ENCODE measurements at places on chromosomes 7 and 10.

- no peak for DNase-seq
Observed at GRCh38 chr10:127279334-127279774, 83.0 kb upstream of the INSYN2A start.

DNA sequence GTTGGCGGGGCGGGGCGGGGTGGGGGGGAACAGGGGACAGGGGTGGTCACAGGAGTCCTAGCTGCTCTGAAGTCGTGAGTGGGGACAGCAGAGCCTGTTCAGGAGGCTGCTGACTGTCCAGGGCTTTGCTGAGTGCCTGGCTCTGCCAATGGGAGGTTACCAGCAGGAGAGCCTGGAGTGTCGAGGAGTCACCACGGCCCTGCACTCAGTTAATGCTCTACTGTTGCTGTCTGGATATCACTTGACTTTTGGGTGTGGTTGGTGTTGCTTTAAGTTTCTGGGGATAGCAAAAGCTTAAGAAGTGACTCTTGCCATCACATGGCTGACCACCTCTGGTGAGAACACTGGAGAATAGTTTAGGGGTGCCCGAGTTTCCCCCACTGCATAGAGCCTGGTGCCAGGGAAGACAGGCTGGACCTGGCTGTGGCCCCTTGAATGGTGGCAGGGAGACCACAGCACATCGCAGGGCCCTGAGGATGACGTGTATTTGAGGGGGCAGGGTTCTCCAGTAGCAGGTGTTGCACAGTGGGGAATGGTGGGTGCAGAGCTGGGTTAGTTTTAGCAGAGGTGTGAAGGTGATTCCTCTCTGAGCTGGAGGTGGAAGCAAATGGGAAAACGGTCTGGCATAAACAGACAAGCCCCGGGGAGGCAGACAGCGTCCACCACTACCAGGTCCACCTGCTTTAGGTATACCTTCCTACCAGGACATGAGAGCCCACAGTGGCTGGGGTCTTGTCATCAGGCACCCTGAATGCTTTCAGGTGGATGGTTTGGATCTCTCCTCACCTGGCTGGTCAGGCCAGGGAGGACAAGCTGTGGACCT, 54.2 kb upstream of the CAMK2B start:
- no peak for DNase-seq

DNA sequence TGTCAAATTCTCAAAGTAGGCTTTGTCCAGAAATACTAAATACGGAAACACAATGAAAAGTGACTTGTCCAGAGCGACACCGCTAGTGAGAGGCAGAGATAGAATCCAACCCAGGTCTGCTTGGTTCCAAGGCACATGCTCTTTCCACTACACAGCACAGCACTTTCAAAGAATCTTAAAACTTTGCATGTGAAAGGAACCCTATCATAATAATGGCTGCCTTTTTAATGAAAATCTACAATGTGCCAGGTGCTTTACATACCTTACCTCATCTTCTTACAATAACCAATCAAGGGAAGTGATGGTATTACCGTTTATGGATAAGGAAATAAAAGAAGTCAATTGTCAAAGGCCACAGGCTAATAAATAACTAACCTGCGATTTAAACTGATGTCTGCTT, 2.6 kb downstream of the CHCHD3 start:
- no peak for DNase-seq

DNA sequence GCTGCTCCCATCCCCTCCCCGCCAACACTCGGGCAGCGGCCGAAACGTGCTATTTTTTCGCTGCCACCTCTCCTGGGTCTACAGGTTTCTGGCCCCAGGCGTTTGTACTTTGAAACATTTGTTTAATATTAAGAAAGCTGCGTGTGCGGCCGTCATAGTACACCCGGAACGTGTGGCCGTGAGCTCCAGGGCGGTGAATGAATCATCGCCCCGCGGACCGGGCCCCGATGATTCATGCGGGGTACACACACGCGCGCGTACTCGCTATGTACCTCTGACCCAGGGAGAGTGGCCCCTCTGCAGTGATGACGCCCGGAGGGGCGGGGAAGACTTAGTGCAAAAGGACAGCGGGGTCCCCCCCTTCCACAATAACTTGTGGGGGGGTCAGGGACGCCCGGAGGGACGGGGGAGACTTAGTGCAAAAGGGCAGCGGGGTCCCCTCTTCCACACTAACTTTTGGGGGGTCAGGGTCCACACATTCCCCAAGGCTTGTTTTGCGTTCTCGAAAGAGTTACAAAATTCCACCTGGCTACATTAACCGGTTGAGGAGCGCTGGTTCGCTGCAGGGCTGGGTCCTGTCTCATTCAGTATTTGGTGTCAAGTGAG, 56.5 kb upstream of the PCGF5 start:
- peak; percentile 89 for DNase-seq

DNA sequence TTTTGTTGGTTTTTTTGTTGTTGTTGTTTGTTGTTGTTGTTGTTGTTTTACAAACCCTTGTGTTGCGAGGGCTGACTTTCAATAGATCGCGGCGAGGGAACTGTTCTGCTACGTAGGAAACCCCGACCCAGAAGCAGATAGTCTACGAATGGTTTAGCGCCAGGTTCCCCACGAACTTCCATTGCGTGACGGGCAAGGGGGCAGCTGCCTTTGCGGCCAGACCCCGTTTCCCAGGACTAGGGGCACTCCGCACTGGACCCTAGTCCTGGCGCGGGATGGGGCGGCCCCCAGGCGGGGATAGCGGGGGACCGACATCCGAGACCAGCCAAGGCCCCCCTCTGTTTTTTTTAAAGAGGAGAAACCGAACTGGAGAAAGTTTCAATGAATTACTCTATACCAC, 119.6 kb downstream of the LRRTM3 start:
- no peak for DNase-seq

DNA sequence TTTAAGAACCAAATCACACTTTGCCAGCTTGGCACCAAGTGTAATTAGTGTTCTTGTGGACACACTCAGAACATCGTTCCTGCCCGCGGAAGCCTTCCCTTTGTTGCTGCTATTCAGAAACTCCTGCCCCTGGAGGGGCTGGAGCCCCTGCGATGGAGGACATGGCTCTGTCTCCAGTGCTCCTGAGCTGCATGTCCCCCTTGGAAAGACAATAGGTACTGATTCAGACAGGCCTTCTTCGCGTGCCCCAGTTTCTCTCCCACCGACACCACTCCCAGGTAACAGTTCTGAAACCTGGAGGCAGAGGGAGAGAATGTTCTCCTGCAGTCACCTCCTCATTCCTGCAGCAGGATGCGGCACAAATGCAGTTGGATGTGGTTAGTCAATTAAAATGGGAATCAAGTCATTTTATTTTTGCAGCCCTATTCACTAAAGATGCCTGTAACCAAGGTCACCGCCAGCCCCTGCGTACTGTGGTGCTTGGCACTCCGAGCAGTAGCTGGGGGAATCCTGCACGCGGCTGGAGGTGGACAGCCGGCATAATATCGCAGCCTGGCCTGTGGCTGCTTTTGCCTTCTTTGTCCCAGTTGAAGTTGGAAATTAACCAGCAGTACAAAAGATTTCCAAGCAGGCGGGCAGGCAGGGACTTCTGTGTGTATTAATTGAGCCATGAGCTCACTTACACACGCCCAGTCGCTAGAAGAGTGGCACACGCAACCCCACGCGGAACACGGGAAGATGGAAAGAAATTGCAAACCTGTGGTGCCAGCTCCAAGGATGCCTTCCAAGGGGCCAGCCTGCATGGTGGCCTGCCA, 205.7 kb downstream of the EBF3 start:
- DNase-seq = peak; percentile 32

DNA sequence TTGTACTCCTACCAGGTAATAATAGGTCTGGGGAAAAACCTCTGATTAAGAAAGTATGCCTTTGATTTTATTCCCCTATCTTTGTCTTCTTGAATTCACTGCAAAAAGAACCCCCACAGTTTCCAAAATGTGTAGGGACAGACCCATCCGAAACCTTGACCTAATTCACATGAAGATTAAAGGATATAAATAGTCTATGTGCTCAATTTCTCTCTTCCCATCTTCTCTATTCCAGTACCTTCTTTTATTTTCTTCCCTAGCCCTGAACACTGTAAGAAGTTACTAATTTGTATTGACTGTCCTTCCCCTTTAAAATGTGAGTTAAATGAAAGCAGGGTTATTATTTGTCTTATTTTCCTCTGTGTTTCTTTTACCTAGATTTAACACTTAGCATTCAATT, 135.3 kb downstream of the HBP1 start:
- no peak for DNase-seq

DNA sequence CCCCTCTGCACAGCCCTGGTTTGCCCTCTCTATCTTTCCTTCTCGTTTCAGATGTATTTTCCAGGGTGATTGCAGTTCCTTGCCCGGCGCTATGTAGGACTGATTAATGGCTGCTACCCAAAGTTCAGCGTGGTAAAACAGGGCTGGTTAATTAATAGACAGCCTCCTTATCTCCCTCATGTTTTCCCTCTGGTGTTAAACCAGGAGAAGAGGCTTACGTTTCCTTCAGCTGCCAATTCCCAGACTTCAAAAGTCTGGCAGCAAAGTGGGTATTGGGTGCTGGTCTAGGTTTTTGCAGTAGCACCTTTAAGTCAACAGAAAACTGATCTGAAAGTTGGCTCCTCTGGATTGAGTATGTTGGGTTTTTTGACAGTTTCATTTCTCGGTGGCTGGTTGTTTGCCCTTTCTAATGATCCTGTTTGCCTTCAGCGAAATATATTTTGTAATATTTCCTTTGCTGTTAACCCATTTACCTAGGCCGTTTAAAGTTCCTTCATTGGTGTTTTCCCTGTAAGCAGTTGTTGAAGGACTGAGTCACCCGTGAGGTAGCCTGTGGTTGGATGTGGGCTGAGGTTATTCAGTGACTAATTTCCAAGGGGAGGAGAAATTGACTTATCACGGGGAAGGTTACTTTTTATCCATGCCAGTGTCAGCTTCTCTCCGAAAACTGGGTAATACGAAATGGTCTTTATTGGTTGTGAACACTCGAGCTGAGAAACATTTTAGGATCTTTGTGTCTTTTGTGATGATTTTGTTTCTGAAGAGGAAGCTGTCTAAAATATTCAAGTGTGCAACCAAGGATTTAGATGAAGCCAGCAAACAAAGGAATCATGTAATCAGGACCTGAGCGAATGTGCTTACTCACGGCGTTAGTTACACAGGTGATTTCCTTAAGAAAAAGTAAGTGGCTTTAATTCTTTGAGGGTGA, 257.2 kb downstream of the KIAA1217 start:
- DNase-seq = no peak

DNA sequence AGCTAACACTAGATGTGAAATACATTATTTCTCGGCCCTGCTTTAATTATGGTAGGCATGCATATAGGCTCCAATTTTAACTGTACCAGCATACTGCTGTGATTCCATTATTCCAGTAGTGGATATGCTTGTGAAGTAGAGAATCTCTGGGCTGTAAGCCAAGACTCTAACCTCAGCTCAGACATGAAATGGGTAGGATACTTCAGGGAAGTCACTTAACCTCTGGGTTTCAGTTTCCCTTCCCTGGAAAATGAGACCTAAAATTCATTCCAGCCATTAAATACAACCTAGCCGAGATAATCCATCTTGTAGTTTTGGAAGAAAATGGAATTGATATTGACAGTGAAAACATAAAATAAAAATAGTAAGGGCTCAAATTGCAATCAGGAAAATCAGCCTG, 59.6 kb upstream of the TRIL start:
- no peak for DNase-seq

DNA sequence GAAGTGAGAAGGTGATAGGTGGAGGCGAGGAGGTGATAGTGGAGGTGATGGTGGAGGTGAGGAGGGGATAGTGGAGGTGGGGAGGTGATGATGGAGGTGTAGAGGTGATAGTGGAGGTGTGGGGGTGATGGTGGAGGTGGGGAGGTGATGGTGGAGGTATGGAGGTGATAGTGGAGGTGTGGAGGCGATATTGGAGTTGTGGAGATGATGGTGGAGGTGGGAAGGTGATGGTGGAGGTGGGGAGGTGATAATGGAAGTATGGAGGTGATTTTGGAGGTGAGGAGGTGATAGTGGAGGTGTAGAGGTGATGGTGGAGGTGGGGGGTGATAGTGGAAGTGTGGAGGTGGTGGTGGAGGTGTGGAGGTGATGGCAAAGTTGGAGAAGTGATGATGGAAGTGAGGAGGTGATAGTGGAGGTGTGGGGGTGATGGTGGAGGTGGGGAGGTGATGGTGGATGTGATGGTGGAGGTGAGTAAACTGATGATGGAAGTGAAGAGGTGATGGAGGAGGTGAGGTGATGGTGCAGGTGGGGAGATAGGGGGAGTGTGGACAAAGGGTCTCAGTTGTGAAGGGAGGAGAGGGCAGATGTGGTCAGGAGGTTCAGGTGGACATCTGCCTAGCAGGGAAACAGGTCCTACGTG, 36.6 kb downstream of the ADCY1 start:
- DNase-seq = no peak

- DNase-seq = no peak
Observed at GRCh38 chr7:91720260-91720937, 160.1 kb downstream of the MTERF1 start.

DNA sequence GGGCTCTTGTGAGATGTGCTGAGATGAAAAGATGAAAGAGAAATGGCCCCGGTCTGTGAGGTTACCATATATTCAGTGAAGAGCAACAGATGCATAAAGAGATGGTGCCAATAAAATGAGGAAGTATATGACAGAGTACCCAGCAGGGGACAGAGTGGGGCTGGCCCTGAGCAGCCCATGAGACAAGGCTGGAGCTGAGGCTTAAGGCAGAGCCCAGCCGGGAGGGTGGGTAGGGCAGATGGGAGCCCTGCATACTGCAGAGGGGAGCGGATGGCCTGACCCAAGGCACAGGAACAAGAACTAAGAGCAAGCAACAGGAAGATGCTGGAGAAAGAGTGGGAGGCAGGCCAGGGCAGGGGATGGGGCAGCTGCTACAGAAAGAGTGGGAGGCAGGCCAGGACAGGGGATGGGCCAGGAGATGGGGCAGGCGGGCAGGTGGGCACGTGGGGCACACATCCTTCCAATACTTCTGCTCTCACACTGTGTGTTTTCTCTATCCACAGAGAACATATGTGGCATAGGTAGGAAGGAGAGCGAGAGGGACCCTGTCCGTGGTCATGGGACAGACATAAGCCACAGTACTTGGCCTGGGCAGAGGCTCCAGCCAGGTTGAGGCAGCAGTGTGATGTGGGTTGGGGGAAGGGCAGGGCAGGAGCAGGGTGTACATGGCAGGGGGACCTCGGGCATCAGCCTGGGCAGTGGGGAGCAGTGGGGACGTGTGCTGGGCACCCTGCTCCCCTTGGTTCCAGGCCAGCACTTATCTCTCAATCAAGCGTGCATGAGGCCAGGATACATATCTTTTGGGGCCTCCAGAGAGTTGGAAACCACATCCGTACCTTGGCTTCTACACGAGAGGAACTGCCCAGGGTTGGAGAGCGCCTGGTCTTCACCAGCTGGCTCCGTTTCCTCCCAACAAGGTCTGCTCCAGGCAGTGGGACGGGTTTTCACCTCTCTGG, 91.6 kb upstream of the IKZF1 start:
- no peak for DNase-seq

- DNase-seq = no peak
Observed at GRCh38 chr10:84593506-84593905, 265.1 kb downstream of the CCSER2 start.

- no peak for DNase-seq
Observed at GRCh38 chr7:3616306-3616705, 315.3 kb downstream of the SDK1 start.

- no peak for DNase-seq
Observed at GRCh38 chr7:76513817-76514799, 3.8 kb downstream of the UPK3B start.

Data from right atrium auricular region (tissue), 2 donors.